ENCODE measurements at places on chromosomes 4 and X.

GRCh38 chr4:151436093-151436518 lies 27.1 kb downstream of the FHIP1A start:
- no peak for DNase-seq

- no peak for DNase-seq
These were observed 77.9 kb upstream of the AFF2 start for GRCh38 chrX:148422526-148422925.

DNA sequence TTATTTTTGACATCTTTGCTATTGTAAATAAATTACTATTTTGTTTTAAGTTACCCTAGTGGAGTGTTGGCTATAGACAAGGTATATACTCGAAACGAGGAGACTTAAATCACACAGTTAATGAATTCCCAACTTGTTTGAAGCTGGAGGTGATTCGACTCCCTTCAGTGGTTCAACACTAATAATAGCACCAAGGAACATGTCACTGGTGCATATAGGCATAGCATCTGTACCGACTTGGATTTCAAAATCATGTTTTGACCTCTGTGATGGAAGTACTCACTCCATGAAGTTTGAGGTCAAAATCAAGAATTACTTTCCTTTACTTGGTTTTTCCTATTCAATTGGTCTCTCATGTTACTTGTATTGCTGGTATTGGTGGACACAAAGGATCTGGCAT lies 66.5 kb downstream of the ZFX start:
- no peak for DNase-seq

DNA sequence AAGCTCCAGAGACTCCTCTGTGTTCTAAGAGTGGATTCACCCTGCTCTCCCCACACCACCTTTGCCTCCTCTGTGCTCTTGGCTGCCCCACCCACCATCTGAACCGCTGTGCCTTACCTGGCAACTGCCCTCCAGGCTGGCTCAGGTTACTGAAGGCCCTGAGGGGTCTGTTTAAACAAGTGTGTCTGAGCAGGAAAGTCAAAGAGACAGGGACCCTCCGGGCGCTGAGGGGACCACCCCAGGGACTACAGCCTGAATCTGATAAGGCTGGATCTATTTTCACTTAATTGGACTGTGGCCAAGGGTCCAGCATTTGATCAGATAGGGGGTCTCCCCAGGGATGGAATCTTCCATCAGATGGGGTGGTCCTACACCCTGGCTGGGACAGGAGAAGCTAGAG lies 10.4 kb upstream of the MSX1 start:
- no peak for DNase-seq

DNA sequence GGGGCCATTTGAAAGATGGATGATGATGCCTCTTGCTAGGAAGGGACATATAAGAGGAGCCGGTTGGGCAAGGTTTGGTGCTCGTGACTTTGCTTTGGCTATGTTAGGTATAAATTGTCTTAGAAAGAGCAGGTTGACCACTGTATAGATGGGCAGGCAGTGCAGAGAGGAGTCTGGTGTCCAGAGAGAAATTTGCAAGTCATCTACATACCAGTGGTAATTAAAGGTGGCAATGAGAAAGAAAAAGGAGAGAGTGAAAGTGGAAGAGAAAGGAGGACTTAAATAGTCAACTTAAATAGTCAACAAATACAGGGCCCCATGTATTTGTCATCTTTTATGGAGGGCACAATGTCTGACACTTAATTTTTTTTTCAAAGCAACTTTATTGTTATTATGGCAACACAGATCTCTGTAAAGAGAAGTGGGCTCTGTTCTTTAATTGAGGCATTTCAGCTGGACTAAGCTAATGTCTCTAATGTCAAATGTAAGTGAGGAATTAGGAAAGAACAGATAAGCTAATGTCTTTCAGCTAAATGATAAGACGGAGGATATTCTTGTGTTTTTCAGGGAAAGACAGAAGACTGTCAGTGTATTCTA lies 75.4 kb upstream of the ANXA3 start:
- DNase-seq = no peak

DNA sequence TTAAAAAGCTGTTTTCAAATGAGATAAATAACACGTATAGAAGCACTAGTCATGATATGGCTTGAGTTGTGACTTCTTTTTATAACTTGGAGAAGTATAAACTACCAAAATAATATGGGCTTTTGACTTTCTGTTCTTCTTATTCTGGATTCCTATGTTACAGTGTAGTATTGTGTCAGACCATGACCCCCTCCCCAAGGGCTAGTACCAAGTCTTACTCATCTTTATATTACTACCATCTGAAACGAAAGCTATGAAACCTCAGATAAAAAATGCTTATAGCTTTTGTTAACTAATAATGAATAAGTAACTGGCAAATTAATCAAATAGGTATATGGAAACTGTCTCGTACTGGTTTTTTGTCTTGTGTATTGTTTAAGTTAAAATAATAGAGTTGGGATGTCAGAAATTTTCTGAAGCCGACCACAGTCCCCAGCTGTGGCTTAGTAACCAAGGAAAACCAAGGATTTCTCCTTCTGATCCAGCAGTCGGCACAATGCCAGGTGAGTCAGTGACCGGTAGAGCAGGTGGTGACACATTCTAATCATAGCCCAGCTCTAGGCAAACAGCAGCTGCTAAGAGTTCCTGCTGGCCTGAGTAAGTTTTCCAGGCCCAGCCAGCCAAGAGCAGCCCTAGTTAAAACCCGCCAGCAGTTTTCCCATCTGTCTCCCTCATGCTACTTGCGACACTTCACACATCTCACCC lies 163.3 kb upstream of the PRDX4 start:
- DNase-seq = no peak

Data from CD4-positive, alpha-beta T cell (primary cell).